ENCODE measurements at places on chromosomes 6 and 20.

DNA sequence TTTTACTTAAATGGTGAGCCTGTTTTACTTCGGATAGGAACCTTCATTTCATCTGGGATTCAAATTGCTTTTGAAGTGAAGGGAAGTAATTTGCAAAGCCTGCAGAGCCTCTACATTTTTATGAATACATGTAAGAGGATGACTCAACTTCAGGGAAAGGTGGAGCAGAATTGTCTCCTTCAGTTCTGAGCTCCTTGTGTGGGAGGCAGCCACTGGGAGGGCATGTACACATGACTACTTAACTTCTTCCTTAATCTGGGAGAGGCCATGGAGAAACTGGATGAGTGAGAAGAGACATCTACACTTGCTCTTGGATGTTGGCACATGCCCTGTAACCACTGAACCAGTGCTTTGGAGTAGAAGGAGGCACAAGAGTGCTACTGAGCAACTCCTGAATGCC is 145.1 kb upstream of the NRSN1 start:
- no peak for DNase-seq

- DNase-seq = no peak
These were observed 123.5 kb downstream of the DST start for GRCh38 chr6:56518995-56519767.

GRCh38 chr6:135073217-135073616 is 18.6 kb upstream of the HBS1L start:
- no peak for DNase-seq

DNA sequence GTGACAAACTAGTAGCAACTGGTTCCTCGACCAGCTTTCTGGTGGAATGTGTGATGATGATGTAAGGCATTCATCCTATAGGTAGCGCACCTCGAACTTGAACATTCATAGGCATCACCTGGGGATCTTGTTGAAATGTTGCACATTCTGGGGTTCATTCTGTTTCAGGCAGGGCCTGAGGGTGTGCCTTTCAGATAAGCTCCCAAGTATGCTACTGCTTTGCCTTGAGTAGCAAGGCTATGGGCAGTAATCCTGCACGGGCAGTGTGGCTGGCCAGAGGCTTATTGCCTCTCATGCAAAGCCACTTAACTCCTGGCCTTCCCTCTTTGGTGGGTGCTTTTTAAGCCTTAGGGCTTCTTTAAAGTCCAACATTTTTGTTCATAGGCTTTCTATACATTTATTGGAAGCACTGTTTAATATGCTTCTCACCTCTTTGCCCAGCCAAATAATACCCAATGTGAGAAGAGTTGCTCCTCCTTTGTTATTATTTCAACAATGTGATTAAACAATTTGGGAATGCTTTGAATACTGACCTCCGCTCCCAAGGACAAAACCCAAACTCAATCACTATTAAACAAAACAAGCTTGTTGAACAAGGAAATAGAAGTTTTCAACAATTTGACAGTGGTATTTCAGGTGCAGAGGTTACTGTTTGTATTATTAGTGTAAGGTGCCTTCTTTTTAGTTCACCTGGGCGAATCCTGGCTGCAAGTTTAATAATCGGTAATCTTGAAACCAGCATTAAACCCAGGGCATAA is 57.5 kb downstream of the JARID2 start:
- no peak for DNase-seq

GRCh38 chr6:39280247-39280731 is 33.9 kb downstream of the KCNK17 start:
- no peak for DNase-seq

- DNase-seq = no peak
These were observed 401.1 kb downstream of the SAMD5 start for GRCh38 chr6:147909640-147910039.
